ENCODE measurements at places on chromosomes 16 and 17.

GRCh38 chr17:16155536-16155935 is 59.8 kb downstream of the NCOR1 start:
- no peak for DNase-seq

DNA sequence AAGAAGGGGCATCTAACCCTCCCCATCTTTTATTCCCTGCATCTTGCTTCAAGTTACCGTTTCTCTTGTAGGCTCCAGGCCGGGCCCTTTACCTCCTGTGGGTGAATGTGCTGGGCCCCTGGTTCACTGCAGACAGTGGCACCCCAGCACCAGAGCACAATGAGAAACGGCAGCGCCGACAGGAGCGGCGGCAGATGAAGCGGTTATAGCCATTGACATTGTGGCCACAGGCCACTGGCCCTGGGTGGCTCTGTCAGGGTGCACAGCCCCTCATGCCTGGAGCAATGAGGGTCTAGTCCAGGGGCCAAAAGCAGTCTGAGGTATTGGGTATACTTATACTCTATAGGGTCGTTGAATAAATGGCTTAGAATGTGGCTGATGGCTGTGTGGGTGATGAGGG is 2.0 kb downstream of the TMEM208 start:
- DNase-seq, result no peak

- peak; percentile 31 for DNase-seq
These were observed 82.1 kb downstream of the CFDP1 start for GRCh38 chr16:75351183-75351582.

DNA sequence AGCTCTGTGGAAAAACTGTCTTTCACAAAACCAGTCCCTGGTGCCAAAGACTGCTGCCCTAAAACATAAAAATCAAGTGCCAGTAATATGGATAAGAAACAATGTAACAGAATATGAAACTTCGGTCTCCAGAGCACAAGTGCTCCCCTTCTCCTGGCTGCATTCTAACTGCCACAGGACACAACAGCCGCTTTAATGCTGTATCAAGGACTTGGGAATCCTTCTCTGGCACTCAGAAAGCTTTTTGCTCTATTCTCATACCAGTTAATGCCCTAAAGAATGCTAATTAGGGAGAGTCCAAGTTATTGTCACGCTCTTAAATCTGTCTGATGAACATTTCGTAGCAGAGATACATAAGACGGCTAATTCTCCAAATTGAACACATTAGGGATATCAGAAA is 90.9 kb downstream of the PARN start:
- DNase-seq, result no peak

DNA sequence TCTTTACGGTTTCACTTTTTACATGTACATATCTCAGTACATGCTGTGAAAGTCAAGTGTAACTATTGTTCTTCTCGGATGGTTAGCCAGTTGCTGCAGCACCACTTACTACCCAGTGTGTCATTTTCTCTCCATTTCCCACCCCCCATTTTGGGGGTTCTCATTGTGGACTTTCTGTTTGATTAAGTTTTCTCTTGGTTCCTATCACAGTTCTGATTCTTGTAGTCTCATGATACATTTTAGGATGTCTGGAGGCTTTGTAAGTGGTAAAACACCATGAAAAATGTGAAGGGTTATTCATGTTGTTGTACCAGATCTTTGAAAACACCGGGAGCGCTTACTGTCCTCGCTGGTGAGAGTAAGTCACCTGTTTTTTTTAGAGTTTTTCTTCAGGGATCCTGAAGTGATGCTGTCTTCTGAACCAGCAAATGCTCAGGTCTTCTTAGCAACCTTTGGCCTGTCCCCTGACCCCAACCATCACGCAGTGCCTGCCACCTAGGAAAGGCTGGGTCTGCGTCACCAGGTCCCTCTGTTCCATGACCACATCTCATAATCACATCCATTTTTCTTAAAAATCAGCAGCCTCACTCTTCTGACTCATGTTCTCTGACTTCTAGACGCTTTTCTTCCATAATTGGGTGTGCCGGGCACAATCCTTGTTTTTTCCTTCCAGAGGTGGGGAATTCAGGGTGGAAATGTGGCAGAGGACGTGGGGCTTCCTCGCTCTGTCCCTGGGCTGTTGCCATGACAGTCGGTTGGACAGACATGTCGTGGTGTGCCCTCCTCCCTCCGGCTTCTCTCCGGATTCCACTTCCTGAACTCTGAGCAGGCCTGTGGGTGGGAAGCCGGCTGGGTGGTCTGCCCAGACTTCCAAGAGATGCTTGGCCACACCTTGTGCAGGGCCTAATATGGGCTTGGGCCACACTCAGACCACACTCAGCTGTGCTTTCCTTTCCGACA is 102.6 kb downstream of the NTN1 start:
- no peak for DNase-seq

DNA sequence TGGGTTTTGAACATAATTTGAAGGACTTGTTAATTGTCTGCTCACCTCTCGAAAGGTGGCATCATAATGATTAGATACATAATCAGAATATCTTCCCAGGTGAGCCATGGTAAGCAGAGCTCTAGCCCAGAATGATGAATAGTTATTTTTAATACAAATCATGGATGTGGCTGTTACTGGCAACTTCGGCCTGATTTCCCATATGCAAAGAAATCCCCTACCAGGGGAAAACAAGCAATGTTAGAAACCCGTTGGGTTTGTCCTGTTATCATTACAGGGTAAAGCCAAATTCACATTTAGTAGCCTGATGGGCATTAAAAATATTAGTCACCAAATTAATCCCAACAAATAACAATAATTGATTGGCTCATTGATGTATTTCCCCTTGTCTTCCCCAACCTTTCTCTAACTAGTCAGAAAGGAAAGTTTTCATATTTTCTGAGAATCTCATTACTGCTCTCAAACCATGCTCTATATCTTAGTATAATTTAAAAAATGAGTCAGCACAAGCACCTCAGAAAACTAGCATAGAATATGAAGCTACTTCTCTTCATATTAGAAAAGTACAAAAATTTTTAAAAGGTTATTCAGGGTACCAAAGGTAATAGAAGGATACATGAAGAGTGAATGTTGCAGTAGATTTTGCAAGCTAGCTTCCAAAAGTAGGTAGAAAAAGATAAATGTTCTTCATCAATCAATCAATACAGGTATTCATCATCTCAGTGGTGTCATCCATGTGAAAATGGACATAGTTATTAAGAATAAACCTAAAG is 5.0 kb downstream of the STAT5B start:
- DNase-seq, result no peak

DNA sequence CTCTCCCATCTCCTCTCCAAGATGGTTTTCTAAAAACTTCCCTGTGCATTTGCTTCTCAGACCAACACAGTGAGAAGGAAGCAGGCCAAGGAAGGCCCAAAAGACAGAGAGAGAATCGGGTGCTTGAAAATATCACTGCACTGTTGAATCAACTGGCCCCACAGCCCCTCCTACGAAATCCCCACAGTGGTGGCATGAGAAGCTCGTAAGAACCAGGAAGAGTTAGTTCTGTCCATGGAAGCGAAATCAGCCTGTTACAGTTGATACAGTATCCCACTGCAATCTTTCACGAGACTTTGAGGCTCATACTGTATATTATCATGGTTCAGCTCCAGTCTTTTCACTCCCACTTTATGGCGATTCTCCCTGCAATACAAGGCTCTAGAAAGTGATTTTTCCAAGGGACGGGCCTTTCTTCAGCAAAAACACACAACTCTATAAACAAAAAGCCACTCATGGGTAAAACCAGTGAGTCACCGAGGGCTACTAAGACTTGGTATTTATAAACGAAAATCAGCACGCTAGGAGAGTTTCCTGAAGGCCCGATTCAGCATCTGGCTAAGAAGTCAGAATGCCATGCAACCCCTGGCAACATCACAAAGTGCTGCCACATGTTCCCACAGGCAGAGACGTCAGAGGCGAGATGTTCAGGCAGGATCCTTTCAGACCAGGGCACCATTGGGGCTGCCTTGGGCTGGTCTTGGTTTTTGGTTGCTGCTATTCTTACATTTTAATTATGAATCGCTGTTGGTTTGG is 185.7 kb downstream of the IRX5 start:
- DNase-seq, result no peak

- no peak for DNase-seq
These were observed 21.7 kb upstream of the DOK4 start for GRCh38 chr16:57508035-57508425.

GRCh38 chr17:806781-807522 is 24.8 kb downstream of the MRM3 start:
- DNase-seq, result no peak

DNA sequence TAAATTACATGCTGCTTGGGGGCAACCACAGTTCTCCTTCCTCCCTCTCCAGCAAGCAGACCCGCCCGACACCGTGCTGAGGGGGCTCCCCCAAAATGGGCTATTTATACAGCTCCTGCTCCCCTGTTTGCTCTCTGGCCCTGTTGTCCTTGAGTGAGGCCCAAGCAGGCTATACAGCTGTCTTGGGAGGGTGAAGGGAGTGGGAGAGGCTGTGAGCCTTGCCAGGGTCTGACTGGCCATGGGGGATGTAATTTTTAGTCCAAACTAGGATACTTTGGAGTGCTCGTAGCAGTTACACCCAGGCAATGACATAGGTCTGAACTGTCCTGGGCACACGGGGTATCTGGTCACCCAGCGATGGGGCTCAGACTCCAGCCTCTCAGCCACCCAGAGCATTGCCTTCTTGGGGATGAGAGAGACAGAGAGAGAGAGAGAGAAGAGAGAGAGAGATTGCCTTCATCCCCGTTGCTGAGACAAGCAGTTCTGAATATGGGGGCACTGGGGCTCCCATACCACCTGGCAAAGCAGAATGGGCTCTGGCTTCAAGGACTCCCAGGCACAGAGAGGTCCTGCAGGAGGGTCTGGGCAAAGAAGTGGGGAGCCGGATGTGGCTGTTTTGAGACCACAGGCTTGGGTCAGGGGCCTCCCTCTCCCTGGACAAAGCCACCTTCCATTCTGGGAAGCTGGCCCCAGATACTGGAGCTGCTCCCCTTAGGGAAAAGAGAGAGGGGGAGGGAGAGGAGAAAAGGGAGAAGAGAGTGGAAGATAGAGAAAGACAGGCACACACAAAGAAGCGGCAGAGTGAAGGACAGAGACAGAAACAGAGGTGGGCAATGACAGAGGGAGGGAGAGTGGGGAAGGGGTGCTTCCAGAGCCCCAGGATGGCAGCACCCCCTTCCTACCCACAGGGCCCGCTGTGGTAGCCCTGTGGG is 10.7 kb upstream of the TMEM92 start:
- DNase-seq, result peak; percentile 4

GRCh38 chr17:80045703-80046102 is 9.3 kb downstream of the CCDC40 start:
- DNase-seq, result no peak

GRCh38 chr16:72938795-72939164 is 109.1 kb downstream of the ZFHX3 start:
- peak; percentile 31 for DNase-seq

DNA sequence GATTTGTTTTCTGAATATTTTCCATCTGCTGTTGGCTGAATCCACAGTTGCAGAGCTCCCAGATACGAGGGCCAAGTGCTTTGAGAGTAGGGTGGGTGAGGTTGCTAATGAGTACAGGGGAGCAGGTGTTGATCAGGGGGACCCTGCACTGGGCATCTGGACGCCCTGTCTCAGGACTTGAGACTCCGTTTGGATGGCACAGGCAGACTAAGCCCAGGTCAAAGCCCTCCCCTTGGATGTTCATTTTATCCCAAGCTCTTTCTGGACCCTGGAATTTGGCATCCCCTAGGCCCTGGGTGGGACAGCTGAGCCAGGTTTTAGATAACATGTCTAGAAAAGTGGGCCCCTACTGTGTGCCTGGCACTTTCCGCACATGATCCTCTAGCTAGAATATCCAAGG is 12.1 kb downstream of the USP6 start:
- DNase-seq, result no peak

- DNase-seq, result no peak
These were observed 275.9 kb downstream of the STX8 start for GRCh38 chr17:9299695-9300094.

- no peak for DNase-seq
These were observed 15.9 kb downstream of the PEMT start for GRCh38 chr17:17575360-17576251.

GRCh38 chr16:20064520-20064919 is 9.2 kb downstream of the GPR139 start:
- DNase-seq, result no peak

- DNase-seq, result no peak
These were observed 744.7 kb upstream of the GOT2 start for GRCh38 chr16:59478838-59479237.

Data from urothelium cell line (cell line).